Activated CD8-positive, alpha-beta memory T cell treated with anti-CD3 and anti-CD28 coated beads for 48 hours (primary cell): ENCODE measurements at places on chromosomes 13 and 19.
A peak's percentile ranks its signal among the peaks of the same experiment; 100 is the strongest.

DNA sequence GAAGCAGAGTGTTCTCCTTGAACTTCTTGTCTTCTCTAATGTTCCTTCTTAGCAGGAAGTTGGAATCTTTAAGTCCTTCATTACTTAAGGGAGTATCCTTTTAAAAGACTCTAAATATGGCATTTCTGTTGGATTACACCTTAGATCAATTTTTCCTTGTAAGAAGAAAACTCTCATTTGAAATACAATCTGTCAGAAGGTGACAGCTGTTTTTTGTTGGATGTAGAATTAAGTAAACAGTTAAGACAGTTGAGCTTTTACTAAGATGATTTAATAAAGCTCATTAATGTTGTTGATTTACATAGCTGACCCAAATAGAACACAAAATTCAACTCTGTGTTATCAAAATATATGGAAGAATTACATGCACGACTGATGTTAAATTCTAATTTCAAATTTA is 16.7 kb upstream of the MBNL2 start:
- DNase-seq, result no peak

- no peak for DNase-seq
Observed at GRCh38 chr19:16649734-16650133, 10.2 kb downstream of the SMIM7 start.

GRCh38 chr13:113122550-113123225 is at the start of gene F10:
F10 (plus strand) TSS chr13:113122799; CDS start chr13:113122856, 57 bp downstream.
- no peak for DNase-seq

GRCh38 chr19:45507872-45508416 is 665 bp downstream of the VASP start:
- DNase-seq, result no peak

- no peak for DNase-seq
Observed at GRCh38 chr13:93744886-93745285, 518.3 kb downstream of the GPC6 start.

DNA sequence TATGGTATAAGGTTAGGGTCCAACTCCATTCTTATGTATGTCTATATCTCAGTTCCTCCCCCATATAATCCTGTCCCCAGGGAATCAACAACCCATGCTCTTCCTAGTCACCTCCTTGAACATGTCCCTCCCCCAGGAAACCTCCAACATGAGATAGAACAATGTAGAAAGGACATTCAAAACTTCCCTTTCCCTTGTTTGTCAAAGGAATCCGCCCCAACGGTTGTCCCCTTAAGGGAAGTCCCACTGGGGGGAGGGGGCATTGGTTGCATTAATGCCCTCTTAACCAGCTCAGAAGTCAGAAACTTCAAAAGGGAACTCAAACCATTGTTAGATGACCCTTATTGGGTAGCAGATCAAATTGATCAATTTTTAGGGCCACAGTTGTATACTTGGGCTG is 6.8 kb upstream of the ZNF561 start:
- no peak for DNase-seq

GRCh38 chr19:16143399-16144215 is at the start of gene HSH2D:
HSH2D (plus strand) TSS chr19:16143685; CDS start chr19:16148751, 5,066 bp downstream.
- DNase-seq, result peak; percentile 43

GRCh38 chr13:89865164-89866064 is 1482.1 kb upstream of the MIR17HG start:
- no peak for DNase-seq

- no peak for DNase-seq
Observed at GRCh38 chr13:60612593-60612992, 215.6 kb downstream of the TDRD3 start.

DNA sequence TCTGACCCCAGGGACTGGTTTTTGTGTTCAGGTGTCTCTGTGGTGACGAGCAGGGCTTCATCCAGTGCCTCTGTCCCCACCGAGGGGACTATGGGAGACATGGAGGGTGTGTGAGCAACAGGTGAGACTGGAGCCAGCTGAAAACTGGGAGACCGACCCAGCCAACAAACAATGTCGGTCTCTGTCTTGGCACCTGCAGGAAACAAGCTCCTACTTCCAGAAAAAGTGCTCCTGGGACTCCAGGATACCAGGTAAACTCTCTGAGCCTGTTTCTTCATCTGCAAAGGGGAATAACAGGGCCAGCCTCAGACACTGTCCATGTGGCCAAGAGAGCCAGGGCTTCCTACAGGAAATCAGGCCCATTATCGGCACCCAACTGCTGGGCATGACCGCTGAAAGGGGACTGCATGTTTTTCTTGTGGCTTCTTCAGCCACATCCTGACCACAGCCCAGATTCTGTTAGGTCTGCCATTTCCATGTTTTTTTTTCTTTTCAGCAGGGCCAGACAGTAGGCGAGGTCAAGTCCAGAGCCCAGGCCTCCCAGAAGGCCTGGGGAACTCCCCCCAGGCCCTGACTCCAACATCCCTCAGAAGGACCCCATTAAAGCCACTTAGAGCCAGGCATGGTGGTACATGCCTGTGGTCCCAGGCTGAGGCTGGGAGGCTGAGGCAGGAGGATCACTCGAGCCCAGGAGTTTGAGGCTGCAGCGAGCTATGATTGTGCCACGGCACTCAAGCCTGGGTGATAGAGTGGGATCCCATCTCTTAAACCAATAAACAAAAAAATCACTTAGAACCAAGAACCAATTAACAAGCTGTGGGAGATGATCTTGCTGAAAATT is 836 bp upstream of the BST2 start:
- DNase-seq, result no peak
